NCI-H1092 treated with DMSO at 0.1 percent for 48 hours (cell line): ENCODE measurements at places on chromosomes 6 and 20.

GRCh38 chr6:137919837-137920730, 53.0 kb downstream of the TNFAIP3 start:
- no peak for DNase-seq

GRCh38 chr6:161511447-161512095, 237.7 kb upstream of the AGPAT4 start:
- DNase-seq = no peak

DNA sequence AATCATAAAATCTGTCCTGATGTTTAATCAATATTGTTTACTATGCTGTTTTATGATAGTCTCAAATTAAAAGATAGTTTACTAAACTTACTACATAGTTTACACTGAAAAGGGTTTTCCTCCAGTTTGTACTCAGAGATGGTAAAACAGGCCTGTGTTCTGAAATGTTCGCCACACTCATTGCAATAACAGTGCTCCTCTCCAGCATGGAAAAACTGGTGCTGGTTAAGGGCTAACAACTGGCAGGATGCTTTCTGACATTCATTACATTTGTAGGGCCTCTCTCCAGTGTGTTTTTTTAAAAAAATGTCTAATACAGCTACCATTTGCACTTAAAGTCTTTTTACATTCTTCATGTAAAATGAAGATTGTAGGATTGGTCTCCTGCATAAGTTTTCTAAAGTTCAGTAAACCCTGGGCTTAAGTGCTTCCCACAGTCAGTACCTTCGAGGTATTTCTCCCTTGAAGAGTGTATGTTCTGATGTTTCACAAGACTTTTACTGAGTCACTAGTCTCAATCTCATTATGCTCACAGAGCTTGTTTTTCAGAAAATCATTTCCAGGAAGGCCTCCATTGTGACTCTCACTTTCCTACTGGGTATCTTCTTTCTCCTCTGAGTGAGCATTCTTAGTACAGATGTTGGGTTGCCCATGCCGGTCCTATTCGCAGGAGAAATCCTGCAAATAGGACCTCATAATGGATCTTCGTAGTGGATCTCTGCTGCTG, 8.7 kb upstream of the ZSCAN12 start:
- no peak for DNase-seq

- no peak for DNase-seq
These were observed 75.0 kb upstream of the FUCA2 start for GRCh38 chr6:143586557-143586956.

GRCh38 chr6:64665137-64665536, 1029.5 kb downstream of the PHF3 start:
- no peak for DNase-seq

- DNase-seq = no peak
These were observed 440.4 kb upstream of the ARID1B start for GRCh38 chr6:156336733-156337132.

DNA sequence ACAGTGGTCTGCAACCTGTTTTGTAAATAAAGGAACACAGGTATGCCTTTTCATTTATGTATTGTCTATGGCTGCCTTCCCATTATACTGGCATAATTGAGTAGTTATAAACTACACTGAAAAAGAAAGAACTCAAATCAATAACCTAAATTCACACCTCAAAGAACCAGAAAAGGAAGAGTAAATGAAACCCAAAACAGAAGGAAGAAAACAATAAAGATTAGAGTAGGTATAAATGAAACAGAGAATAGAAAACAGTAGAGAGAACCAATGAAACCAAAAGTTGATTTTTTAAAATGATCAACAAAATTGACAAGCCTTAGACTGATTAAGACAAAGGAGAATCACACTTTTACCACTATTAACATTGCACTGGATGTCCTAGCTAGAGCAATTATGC, 34.7 kb downstream of the FAM184A start:
- DNase-seq = no peak

- DNase-seq = no peak
These were observed 23.0 kb upstream of the RBPJL start for GRCh38 chr20:45283551-45284057.
